ENCODE measurements at places on chromosomes 11 and 22.

- DNase-seq, result no peak
Observed at GRCh38 chr11:134503100-134503499, 91.1 kb upstream of the B3GAT1 start.

GRCh38 chr22:42208362-42208761, 62.1 kb downstream of the TCF20 start:
- no peak for DNase-seq

DNA sequence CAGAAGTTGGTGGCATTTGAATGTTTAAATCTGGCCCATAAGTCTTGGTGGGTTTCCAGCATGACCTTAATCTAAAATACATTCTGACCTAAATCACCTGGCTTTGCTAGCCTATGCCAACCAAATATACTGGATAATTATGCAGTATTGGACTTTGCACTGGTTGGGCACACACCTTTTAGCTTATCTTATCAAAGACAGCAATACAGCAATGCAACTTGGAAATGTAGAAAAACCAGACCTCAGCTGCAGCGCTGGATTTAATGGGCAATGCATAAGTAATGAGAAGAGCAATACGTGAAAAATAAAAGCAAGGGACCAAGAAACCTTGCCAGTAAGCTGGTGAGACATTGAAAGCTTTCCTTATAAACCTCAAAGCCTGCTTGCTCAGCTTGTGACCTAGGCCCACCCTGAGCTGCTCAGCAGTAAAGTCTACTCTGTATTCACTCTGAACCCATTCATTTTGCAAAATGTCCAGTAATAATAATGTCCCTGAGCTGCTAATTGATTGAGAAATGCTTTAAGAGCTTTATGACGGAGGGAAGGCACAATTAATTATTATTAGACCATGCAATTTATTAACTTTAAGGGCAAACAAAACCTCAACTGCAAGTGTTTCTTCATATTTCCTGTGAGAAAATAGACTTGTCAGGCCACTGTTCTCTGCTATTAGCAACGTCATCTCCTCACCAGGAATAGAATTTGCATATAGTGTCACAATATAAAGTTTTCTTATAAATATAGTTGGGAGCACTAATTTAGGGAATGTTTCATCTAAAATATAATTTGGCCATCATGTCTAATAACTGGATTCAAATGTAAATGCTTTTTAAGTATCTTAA, 49.4 kb upstream of the CEP295 start:
- no peak for DNase-seq

- no peak for DNase-seq
Observed at GRCh38 chr11:108733479-108734116, 68.7 kb downstream of the DDX10 start.

GRCh38 chr22:22753526-22754267, 109.3 kb downstream of the GGTLC2 start:
- DNase-seq, result peak; percentile 91

DNA sequence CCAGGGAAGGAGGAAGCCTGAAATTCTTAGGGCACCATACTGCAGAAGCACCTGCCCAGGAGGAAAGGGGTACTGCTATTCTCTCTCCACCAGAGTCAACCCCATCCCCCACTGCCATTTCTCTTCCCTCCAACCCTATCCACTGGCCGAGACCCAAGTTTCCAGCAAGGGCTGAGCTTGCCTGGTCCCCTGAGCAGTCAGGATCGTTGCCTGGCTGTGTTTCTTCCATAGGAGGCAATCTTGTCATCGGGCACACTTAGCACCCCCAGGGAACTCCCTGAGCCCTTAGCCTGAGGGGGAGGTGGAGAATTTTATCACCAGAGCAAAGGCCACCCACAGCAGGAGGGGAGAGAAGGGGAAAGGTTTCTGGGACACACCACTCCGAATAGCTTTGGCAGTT, 115.8 kb upstream of the NECTIN1 start:
- DNase-seq, result no peak

- DNase-seq, result no peak
Observed at GRCh38 chr11:17517186-17517585, 27.0 kb downstream of the USH1C start.

DNA sequence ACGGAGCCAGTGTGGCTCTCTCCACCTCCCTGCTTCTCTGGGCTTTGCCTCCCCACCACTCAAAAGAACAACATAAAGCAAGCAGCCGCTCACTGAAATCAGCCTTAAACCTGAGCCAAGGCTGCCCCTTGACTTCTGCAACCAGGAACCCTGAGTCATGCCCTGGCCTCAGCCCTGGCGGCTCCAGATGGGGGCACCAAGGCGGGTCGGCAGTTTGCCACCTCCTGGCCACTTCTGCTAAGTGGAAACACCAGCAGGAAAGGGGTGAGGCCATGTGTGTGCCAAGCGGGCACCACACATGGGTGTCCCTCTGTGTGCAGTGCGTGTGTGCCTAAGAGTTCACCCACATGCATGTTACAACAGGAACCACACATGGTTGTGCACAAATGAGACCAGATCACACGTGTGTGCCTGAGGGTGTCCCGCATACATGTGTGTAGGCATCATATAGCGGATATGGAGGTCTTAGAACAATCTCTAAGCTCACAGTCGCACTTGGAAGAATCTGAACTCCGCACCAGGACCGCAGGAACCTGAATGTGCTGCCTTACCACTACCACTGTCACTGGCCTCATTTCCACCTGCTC, 221.2 kb downstream of the MN1 start:
- no peak for DNase-seq

GRCh38 chr11:116993599-116993998, 104.6 kb downstream of the SIK3 start:
- no peak for DNase-seq

- no peak for DNase-seq
Observed at GRCh38 chr11:47861728-47862127, 13.6 kb upstream of the NUP160 start.

DNA sequence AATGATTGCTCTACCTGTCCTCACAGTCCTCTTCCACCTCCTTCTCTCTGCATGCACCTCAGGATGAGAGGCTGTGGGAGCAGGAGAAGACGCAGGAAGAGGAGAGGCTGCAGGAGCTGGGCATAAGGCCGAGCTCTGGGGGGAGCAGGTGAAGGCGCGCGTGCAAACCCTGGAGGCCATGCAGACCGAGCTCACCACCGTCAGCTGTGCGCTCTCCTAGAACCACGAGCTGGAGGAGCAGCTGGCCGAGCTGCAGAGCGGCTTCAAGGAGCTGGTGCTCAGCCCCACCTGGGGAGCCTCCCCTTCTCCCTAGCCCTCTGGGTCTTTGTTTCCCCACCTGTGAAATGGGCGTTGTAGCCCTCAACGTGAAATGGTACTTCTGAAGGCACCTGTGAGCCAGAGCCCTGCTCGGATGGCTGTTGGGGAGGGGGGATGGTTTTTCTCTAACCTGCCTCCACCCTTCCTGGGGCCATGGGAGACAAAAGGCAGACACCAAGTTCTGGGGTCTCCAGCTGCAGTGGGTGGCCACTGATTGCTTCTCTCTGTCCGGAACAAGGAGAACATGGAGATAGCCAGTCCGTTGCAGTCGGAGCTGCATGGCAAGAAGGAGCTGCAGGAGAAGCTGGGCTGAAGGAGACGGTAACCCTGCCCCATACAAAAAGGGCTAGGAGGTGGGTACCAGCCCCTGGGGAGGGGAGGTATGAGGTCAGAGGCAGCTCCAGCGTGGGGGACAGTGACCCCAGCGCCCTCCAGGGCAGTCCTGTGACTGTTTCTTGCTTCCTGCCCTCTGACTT, 65.2 kb upstream of the A4GALT start:
- DNase-seq, result no peak

DNA sequence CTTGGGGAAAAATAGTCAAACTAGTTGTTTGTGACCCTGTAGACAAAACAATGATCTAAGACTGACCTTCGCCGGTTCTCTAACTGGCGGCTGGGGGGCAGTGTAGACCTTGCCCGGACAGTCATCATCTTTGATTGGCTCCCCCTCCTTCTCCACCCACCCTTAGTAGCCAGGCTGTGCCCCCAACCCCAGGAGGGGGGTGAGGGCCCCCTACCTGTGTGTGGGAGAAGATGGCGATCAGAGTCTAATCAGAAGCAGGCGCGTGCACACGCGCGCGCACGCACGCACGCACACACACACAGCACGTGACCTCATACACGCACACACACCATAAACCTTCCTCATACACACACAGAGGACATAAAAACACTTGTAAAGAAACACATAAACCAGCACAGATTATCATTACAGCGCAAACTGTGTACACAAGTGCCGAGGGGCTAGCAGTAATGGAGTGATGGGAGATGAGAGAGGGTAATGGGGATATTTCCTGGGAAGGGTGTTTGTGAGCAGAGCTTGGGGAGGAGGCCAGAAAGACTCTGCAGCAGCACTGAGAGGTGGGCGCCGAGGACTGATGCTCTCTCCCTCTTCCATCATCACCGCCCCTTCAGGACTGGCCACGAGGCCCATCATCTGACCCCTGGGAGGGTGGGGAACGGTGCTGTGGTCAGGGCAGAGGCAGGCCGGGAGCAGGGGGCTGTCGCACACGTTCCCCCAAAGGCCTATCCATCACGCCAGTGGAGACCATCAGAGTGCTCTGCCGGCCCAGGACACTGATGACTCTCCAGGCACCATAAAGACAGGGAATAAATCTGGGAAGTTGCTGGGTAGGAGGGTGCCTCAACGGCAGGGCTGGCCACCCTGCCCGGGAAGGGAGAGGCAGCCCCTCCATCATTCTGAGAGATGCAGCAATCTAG, 12.2 kb downstream of the NECTIN1 start:
- DNase-seq, result no peak

- no peak for DNase-seq
Observed at GRCh38 chr11:114619659-114620173, 24.1 kb upstream of the NXPE4 start.

- DNase-seq, result no peak
Observed at GRCh38 chr22:34866495-34867131, 199.3 kb upstream of the ISX start.

GRCh38 chr11:19216709-19217374, 15.1 kb upstream of the CSRP3 start:
- DNase-seq, result no peak

GRCh38 chr11:870127-870413, 27.4 kb downstream of the TSPAN4 start:
- peak; percentile 94 for DNase-seq

GRCh38 chr11:44972746-44973435, 22.2 kb upstream of the TP53I11 start:
- peak; percentile 13 for DNase-seq

- DNase-seq, result peak; percentile 34
Observed at GRCh38 chr11:27290261-27291050, 72.6 kb downstream of the CCDC34 start.

DNA sequence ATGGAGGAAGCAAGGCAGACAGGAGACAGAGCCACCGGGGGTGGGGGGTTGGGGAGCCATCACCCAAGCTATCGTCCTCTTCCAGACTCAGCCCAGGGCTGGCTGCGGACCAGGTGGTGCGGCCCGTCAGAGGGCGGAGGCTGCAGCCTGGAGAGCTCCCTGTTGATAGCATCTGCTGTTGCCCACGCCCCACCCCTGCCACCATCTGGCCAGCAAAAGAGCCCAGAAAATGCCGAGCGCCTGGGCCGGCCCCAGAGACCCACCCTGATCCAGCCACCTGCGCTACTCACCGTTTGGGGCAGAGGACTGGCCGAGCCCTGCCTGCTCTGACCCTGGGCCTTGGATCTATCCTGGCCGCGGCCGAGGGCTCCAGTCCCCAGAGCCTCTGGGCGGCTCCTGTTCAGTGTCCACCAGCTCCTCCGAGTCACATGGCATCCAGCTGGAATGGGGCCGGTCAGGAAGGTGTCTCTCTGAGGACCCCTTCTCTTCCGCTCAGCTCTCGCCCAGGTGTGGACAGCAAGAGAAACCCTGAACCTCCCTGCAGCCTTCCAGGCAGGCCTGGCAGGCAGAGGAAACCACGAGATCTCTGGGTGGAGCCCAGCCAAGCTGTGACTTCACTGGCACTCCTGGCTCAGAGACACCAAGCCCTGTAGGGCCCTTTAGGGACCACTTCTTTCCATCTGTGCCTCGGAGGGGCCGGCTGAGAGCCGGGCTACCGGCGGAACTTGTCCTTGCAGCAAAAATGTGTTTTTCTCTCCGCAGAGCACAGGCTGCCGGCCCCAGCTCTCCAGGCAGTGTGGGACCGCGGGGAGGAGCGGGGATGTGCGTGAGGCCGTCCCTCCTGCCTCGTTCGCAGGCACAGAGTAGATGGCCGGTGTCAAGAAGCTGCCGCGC, at the start of gene MRGPRE:
Gene MRGPRE (minus strand): TSS at position 567 of the 894 bp plus-strand sequence. CDS start 3,618 bp downstream, outside the sequence.
- DNase-seq, result peak; percentile 86

DNA sequence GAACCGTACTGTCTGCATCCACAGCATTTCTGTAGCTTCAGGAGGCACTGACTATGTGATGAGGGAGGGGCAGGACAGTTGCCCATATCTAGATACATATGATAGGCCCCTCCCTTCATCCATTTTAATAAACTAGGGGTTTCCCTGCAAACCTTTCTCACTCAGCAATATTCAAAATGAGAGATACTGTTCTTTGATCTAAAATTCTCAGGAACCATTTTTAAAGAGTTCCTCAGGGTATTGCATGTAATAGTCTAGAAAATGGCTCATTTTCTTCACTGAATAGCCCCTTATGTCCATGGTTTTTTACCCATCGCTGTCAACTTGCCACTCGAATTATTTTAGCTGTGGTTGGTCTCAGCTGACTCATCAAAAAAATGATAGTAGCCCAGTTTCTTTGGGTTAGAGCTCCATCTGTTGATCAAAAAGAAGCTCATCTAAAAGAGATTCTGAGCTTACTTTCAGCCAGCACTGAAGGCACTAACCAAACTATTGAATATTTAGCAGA, 37.0 kb upstream of the DNAJB7 start:
- peak; percentile 88 for DNase-seq

DNA sequence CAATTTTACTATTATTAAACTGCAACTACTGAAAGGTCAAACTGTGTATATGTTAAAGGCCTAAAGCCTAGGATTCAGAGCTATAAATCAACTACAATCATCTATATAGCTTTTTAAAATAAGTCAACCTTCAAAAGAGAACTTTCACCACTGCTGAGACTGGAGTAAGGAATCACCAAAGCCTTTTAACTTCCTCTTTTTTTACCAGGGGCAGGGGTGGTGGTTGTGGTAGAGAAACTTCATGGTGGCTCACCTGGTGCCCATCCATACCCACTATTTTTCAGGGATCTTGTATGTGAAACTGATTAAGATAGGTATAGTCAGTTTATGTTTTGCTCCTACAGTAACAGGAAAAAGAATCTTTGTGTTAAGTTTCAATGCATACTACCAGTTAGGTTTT, 31.5 kb downstream of the TSG101 start:
- no peak for DNase-seq

DNA sequence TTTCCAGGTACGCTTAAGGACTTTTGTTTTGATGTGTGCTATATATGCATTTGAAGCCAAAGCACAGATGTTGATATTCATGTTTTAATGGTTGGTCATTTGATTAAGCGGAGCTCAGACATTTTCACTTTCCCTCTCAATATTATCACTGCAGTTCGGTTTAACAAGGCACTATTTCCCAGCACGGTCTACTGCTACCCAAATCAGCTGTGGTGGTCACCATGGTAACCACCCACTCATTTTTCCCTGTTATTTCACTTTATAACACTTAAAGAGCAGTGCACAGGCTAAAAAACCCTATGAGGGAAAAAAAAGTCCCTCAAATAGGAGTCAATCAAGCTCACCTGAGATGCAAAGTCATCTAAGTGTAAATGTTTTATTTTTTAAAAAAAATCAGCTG, 439.6 kb upstream of the CCDC90B start:
- DNase-seq, result peak; percentile 26

GRCh38 chr11:121723246-121723741, 270.5 kb upstream of the SORL1-AS1 start:
- peak; percentile 69 for DNase-seq

- peak; percentile 99 for DNase-seq
Observed at GRCh38 chr22:38218661-38219622, 17.1 kb downstream of the MAFF start.

Data from osteoblast (primary cell).